ENCODE measurements at places on chromosomes 3 and 15.
A peak's percentile ranks its signal among the peaks of the same experiment; 100 is the strongest.

GRCh38 chr3:155853214-155854140 is 750 bp downstream of the SLC33A1 start:
- no peak for DNase-seq

GRCh38 chr3:196397941-196398340 is 34.3 kb downstream of the UBXN7 start:
- DNase-seq, result no peak

DNA sequence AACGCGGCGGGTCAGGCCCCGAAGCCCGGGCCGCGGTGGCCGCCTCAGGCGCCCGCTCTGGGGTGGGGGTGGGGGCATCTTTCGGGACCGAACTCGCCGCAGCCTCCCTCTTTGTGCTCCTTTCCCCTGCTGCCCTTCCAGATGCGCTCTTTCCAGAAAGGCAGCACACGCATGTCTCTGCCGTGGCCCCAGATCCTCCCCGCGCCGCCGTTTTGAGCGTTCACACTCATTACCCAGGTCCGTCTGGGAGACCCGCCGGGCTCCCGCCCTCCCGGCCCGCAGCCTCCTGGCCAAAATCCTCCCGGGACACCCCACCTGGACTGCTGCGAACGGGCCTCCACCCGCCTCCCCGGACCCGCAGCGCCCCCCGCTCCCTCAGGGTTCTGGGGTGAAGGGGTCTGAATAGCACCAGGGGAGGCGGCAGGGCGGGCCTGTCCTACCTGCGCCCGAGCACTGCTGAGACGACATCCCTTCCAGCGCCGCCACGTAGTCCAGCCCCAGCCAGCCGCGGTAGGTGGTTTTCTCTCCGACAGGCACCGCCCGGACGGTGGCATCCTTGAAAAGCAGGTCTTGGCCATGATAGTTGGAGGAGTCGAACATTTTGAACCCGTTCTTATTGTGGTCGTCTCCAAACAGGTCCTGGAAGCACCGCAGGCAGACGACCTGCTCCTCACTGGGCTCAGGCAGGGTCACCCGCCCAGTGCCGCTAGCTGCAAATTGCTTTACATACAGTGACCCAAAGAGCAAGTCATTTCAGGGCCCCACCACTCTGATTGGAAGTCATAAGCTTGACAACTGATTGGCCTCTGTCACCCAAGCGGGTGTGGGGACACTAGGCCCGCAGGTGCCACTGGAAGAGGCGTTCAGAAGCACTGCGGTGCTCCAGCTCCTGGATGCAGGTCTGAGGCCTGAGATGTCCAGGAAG is 25.9 kb downstream of the MELTF start:
- DNase-seq, result peak; percentile 60

DNA sequence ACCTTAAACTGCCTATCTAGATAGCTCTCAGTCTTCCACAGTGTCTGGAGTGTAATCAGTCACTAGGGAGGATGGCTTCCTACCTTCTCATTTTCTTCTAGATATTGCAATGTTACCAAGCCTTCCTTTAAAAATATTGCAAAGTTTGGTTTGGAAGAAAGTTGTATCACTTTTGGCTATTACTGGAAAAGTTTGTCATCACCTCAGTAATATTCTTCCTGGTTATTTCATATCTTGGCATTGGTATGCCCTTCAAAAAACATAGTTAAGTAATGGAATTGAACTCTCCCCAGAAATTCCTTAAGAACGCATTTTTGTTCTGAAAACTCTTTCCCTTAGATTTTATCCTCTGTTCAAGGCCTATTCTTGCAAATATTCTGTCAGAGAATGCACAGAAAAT is 179.3 kb upstream of the MME start:
- DNase-seq, result no peak
